Germinal center (tissue), 1 donor: ENCODE measurements at places on chromosomes 5 and 9.

DNA sequence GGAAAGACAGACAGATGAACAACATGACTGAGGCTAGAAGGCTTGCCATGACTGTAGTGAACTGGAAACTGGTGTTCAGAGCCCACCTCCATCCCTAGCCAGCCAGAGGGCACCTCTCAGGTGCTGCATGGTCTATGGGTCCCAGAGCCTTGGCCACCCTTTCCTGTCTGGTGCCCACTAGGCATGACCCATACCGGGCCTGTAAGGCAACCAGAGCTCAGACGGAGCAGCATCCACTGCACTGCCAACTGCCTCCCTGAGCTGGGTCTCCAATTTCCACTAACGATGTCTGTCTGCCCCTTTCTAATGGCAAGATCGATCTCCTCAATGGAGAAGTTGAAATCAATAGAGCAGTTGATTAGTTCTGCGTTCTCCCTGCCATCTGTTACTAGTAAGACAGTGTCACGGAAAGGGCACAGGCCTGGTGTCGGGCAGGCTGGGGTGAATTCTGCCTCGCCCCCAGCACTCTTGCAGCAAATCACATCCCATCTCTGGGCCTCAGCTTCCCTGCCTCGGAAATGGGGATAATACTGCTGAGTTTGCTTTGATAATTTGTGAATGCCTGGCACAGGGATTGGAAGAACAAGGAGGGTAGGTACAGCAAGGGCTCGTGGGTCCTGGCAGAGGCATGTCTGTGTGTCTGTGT, 172.3 kb upstream of the MVB12B start:
- DNase-seq: no peak

DNA sequence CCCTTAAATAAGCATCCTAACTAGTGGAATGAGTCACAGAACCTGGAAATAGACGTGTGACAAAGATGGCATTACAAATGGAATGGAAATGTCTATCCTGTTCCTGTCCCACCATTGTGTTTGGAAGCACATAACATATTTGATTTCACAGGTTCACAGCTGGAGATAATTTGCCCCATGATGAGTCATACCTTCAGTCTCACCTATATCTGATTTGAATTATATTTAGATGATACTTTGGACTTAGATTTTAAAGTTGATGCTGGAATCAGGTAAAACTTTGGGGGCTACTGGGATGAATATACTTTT, 92.5 kb downstream of the CEMIP2 start:
- no peak for DNase-seq

DNA sequence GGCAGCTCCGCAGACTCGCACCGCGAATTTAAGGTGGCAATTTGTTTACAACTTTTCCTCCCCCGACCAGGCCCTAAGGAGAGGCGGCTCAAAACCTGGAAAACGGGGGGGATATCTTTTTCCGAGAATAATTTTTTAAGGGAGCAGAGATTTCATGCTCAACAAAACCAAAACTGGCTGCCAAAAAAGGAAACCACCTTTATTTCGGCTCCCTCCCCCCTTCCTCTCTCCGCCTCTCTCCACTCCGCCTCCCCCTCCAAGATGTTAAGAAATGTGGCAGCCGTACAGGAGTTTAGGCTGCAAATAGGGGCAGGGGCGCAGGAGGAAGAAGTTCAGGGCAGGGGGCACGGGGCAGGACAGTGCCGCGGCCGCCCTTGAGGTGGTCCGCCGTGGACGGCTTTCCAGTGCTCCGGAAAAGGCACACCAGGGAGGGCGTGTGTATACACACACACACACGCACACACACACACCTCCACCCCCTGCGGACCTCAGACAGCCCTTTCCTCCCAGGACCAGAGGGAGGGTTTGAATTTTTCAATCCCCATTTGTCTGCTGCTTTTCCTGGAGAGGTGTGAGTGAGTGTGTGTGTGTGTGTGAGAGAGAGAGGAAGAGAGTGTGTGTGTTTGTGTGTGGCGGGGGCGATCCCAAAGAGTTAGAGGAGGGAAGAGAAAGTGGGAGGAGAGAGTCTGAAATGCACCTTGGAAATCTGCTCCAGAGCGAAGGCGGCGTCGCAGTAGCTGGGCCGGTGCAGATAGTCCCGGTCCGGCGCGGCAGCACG, 9.1 kb downstream of the PTCH1 start:
- DNase-seq: peak; percentile 10

DNA sequence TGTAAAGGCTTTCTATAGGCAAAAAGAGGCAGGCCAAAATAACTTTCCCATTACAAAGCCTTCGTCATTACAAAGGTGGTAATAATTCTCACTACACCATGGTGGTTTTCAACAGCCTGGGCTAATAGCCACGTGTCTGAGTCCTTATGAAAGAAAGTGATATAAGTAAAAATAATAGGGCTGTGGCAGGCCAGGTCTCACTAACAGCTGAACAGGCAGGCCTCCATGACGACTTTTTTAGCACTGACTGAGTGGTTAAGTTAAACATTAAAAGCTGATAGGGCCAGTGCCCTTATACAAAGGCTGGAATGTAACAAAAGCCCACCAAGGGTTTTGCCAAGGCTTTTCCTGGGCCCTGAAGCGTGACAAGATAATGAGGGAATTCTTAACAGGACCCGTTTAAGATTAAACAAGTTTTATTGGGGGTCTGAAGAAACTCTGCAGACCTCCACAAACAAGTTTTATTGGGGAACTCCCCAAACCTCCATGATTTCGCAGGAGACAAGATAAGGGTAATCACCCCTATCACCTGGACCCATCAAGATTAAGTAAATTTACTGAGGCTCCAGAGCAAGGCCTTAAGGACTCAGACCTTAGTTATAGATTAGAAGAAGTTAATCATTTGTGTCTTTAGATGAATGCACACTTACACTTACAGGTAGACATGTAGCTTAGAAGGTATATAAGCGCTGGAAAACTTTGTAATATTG, 412.9 kb downstream of the CHSY3 start:
- DNase-seq: no peak

DNA sequence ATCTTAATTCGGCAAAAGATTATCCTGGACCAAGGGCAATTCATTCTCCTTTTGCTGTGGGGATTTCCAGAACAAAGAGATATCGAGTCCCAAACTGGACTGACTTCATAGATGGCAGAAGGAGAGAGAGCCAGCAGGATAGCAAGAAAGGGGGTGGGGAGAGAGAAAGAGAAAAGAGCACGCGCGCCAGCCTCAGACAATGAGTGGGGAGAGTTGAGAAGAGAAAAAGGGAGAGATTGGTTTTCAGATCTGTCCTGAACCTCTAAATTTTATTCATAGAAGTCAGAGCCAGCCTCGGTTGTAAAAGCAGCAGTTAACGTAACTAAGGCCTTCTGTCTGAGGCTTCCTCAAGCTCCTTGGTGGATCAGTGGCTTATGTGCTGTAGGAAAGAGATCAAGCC, 55.3 kb upstream of the ALDH1B1 start:
- no peak for DNase-seq

DNA sequence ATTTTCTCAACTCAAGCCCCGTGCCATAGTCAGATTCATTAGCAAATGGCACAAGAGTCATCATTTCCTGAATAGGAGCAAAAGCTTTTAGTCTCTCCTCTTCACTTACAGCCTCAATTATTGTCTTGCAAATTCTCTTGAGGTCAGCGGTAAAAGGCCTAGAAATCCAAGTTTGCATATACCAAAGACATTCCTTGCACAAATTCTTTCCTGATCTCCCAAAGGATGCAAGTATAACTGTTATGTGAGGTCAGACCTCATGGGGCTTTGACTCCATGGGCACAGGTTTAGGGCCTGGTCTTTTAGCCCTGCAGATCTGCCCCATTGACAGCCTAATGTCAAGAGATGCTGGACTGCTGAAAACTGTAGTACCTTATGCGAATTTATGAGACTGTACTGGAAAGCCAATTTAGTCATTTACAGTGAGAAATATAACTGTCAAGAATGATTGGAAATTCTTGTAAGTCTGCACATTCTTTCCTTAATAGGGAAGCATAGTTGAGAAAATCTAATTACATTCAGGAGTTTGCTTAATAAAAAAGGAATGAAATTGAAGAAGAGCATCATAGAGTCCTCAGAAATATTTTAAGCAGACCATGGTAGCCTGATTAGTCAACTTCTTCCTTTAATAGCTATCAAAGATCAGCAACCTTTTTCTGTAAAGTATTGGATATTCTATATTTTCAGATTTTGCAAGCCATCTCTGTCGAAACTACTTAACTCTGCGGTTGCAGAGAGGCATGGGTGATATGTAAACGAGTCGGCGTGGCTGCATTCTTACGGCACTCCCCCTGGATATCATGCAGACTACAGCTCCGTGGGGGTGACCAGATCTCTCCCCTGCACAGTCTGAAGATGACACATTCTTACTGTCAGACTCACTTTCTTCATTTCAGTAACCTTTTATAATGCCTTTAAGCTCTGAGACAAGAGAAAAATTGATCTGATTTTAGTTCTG, 45.2 kb downstream of the GCNT4 start:
- DNase-seq: no peak

DNA sequence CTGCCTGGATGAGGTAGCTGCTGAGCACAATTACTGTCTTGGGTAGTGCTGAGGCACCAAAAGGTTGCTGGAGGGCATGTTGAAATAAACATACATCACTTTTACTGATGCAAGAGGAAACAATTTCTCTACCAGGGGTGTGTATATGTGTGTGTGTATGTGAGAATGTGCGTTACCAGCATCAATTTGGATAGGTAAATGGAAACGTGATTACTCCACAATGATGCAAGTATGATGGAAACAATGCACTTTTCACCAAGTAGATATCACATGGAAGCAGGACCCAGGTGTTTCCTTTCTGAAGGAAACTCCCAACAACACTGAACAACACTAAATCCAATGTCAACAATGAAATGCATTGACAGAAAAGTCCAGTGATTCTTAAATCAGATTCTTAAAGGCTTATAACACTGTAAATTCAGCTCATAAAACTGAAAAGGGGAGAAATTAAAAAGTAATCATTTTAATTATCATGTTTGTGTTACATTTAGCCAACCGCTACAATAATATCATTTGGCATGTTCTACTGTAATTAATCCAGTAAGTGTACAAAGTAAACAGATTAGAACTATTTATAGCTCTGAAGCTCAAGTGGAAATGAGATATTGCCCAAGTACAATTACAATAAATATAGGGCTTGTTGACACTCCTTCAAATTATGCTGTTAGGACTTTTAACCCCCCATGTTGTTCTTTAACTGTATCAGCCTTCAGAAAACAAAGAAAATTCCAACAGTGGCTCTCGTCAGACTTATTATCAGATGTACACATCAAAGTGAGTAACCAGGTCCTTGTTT, 25.3 kb downstream of the YIPF5 start:
- no peak for DNase-seq

DNA sequence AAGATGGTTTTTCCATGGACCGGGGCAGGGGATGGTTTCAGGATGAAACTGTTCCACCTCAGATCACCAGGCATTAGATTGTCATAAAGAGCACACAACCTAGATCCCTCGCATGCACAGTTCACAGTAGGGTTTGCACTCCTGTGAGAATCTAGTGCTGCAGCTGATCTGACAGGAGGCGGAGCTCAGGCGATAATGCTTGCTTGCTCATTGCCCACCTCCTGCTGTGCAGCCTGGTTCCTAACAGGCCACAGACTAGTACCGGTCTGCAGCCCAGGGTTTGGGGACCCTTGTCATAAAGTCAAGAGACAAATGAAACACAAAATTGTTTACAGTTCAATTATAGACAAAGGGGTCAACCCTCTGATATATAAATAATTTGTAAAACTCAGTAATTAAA, 101.7 kb downstream of the RANBP17 start:
- no peak for DNase-seq

- DNase-seq: no peak
These were observed 17.4 kb downstream of the GPX3 start for GRCh38 chr5:151037561-151038411.
